ENCODE measurements at places on chromosomes 2 and 18.
A peak's percentile ranks its signal among the peaks of the same experiment; 100 is the strongest.

- no peak for DNase-seq
Measured at GRCh38 chr2:53424902-53425301, 342.7 kb upstream of the CHAC2 start.

GRCh38 chr2:32777714-32778113 is 149.9 kb downstream of the TTC27 start:
- DNase-seq, result no peak

DNA sequence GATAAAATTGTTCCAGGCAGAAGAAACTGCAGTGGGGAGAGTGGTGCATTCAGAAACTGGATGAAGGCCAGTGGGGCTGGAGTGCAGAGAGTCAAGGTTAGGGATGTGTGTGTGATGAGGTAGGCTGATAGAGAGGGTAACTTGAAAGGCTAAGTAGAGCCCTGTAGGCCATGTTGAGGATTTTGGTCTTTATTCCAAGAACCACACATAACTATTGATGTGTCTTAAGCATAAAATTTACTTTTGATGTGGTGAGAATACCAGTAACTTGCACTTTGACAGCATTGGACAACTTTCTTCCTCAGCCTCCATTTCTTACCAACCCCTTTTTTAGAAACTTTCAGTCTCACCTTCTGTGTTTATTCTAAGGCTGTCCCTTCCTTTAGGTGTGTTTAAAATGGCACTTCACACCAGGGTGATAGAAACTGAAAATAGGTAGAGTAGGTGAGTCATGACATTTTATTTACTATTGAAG is 22.6 kb downstream of the MTX2 start:
- DNase-seq, result no peak

GRCh38 chr2:55618025-55618274 is 528 bp upstream of the PPP4R3B start:
- no peak for DNase-seq

- no peak for DNase-seq
Measured at GRCh38 chr2:105801961-105802360, 57.2 kb downstream of the NCK2 start.

DNA sequence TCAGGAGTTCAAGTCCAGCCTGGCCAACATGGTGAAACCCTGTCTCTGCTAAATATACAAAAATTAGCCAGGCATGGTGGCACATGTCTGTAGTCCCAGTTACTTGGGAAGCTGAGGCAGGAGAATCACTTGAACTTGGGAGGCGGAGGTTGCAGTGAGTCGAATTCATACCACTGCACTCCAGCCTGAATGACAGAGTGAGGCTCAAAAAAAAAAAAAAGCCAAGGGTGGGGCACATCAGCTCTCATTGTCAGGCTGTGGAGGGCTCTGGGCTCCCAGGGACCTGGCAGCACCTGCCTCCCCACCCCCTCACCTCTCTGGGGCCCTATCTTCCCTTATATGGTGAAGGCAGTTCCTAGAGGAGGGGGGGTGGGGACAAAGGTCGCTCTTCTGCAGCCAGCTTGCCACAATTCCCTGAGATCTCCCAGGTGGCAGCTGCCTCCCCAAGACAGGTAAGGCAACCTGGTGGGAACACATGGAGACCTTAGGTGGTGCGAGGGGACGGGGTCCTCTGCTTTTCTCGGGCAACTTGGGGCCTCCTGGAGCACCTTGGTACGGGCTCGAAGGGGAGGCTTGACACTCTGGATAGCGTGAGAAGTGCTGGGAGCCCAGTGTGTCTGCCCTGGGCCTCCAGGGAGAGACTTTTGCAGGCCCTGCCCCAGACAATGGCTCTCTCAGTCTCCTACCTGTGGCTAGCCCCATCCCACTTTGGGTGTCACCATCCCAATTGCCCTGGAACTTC is at the start of gene VIL1:
VIL1 (plus strand) TSS at position 407 of the 742 bp plus-strand sequence. CDS start 4,656 bp downstream, outside the sequence.
- no peak for DNase-seq

GRCh38 chr2:137178951-137179377 is 413.6 kb downstream of the THSD7B start:
- no peak for DNase-seq

GRCh38 chr2:71531522-71532047 is 78.2 kb downstream of the DYSF start:
- no peak for DNase-seq

- DNase-seq, result no peak
Measured at GRCh38 chr2:39120521-39120770, 405 bp downstream of the SOS1 start.

DNA sequence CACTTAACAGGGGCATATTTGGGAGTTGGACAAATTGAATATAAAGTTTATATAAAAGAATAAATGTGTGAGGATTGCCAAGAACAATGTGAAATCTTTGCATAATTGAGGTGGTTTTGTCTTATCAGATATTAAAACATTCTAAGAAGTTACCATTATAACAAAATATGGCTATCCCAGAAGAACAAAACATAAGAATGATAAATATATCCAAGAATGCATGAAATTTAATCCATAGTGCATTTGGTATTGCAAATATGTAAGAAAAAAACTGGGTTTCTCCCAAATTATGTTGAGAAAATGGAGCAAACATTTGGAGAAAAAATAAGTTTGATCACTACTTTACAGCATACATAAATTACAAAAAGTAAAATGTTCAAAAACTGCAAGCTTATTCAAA is 562.4 kb downstream of the RNF144A start:
- DNase-seq, result no peak

- DNase-seq, result no peak
Measured at GRCh38 chr18:31424383-31424988, 23.1 kb upstream of the DSG3 start.

GRCh38 chr2:199739413-199740110 is 111.4 kb downstream of the FTCDNL1 start:
- DNase-seq, result peak; percentile 9

GRCh38 chr2:144603334-144603733 is 83.4 kb upstream of the ZEB2 start:
- DNase-seq, result no peak

DNA sequence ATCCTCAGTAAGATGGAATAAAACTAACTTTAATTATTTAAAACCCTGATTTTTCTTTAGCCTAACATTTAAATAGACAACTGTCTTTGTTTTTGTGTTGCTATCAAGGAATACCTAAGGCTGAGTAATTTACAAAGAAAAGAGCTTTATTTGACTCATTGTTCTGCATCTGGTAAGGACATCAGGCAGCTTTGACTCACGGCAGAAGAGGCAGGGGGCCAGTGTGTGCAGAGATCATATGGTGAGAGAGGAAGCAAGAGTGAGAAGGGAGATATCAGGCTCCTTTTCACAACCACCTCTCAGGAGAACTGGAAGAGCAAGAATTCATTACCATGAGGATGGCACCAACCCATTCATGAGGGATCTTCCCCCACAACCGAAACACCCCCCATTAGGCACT is 64.6 kb upstream of the TFPI start:
- no peak for DNase-seq

DNA sequence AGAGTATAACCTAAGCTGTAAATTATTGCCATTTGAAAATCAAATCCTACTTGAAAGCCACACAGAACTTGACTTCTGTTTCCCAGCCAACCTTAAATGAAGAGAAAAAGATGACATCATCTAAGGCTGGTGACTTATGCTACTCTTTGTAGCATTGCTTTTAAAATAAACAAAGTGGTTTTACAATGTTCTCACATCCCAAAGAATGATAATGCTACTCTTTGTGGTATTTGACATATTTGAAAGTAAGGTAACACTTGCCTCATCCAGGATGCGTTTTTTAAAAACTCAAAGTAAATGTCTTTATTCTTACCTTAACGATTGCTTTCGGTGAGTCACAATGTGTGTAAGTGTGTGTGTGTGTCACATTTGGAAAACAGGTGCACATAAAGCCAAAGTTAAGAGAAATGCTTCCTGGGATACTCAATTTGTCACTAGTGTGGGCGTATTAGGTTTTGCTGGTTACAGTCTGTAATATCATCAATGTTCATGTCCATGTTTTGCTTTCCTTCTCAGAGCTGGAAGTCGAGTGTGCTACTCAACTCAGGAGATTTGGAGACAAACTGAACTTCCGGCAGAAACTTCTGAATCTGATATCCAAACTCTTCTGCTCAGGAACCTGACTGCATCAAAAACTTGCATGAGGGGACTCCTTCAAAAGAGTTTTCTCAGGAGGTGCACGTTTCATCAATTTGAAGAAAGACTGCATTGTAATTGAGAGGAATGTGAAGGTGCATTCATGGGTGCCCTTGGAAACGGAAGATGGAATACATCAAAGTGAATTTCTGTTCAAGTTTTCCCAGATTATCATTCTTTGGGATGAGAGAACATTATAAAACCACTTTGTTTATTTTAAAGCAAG is 2.6 kb downstream of the PMAIP1 start:
- no peak for DNase-seq

DNA sequence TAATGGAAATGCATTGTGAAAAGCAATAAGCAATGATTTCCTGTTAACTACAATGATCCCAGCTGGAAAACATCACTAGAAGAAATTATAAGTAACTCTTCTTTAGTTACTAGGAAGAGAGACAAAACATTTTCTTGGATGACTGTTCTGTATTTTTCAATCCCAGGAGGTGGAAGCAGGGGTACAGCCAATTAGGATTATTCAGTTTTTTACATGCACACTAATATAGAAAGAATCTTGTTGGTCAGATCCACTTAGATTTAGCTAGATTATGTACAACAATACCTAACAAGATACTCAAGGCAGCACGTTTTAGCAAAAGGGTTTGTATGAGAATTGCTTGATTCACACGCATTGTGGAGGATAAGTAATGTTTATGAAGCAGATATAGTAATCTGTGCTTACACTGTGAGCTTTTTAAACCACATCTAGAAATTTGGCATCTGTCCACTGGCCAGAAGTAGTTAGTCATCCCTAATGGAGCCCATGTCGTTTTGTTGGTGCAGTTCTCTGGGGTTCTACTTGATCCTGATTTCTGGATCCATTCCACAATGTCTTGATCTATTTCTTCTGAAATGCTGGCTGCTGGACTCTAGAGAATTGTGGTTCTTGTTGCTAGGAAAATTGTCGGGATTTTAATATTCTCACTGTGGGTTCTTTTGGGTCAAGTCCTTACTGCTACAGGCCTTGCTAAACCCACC is 199.7 kb downstream of the ADCYAP1 start:
- no peak for DNase-seq

GRCh38 chr2:23330214-23330613 is 54.8 kb upstream of the KLHL29 start:
- no peak for DNase-seq

GRCh38 chr2:236616624-236617023 is 47.0 kb downstream of the ACKR3 start:
- no peak for DNase-seq

DNA sequence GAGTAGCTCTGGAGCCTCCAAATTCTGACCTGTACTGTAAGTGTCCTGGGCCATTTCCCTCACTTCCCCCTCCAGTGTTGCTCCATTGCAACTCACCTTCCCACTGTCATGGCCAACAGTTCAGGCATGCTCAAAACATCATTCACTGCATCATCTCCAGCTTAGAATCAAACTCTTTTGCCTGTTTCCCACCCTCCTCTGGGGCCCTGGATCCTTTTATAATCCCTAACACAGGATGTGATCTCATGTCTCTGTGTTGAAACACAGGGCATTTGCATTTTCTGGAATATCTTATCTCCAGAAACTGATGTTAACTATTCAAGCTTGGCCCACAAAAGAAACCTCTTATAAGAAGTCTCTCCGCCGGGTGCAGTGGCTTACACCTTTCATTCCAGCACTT is 3.0 kb downstream of the DPP4 start:
- no peak for DNase-seq

GRCh38 chr18:57008001-57008686 is 138.7 kb upstream of the BOD1L2 start:
- no peak for DNase-seq

GRCh38 chr2:53422979-53423378 is 344.6 kb upstream of the CHAC2 start:
- DNase-seq, result no peak

- no peak for DNase-seq
Measured at GRCh38 chr2:137813176-137813575, 151.1 kb upstream of the HNMT start.

DNA sequence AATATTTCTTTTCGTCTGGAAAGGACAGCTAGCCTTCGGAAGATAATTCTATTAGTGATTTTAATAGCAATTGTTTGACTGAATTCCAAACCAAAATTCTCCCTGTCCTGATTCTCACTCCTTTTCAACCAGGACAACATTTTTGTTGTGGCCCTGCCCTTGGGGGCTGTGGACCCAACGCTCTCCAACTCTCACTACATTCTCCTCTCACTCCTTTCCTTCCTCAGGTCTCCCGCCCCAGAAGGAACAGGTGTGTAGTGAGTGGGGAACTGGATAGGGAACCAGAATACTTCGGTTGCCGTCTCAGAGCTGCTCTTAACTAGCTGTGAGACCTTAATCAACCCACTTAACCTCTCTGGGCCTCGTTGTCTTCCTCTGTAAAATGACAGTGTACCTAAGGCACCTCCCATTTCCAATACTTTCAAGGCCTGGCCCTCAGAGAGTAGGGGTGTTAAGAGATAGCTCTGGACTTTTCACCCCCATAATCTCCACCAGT is 638 bp upstream of the ADD2 start:
- DNase-seq, result no peak

GRCh38 chr2:29033172-29033571 is 41.2 kb downstream of the PCARE start:
- no peak for DNase-seq

Data from stimulated activated CD4-positive, alpha-beta T cell treated with anti-CD3 and anti-CD28 coated beads, Interleukin-1b, Interleukin-23, amount 100 ng/mL, for 1 hour (primary cell).